CD4-positive, alpha-beta T cell treated with Interleukin-17A for 1 hour (primary cell): ENCODE measurements at places on chromosomes 1 and 21.

GRCh38 chr1:192131914-192132313 lies 26.3 kb upstream of the RGS18 start:
- no peak for DNase-seq

- DNase-seq, result no peak
Measured at GRCh38 chr21:46211376-46211775, 17.2 kb downstream of the LSS start.

- no peak for DNase-seq
Measured at GRCh38 chr1:154846565-154847442, 23.3 kb downstream of the KCNN3 start.

- DNase-seq, result no peak
Measured at GRCh38 chr1:48123647-48124046, 98.9 kb upstream of the SLC5A9 start.

GRCh38 chr1:29690156-29690555 lies 453.8 kb downstream of the PTPRU start:
- no peak for DNase-seq

DNA sequence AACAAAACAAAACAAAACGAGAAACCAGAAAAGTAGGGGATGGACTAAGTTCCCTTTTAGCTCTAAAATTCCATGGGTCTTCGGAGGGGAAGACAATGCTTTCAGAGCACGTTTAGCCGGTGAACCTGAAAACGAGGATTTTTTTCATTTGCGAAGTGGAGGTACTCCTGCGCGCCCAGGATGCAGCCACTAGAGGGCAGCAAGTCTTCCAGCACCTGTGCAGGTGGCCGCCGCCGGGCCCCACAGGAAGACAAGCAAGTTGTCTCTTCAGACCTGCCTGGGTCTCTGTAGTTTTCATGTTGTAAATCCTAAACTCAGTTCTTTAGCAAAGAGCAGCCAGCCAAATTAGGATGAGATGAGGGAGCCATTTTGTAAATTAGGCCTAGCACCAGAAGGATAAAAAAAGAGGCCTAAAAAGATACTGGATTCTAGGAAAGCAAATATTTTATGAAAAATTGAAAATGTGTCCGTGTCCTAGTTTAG lies 17.7 kb upstream of the SNX27 start:
- DNase-seq, result peak; percentile 86

- DNase-seq, result no peak
Measured at GRCh38 chr1:110628323-110629105, 22.4 kb upstream of the KCNA2 start.

GRCh38 chr1:233599542-233600073 lies 14.3 kb upstream of the KCNK1 start:
- DNase-seq, result no peak

GRCh38 chr1:72122099-72122880 lies 160.0 kb downstream of the NEGR1 start:
- DNase-seq, result no peak

- peak; percentile 53 for DNase-seq
Measured at GRCh38 chr21:14526836-14527695, 19.0 kb downstream of the SAMSN1 start.

DNA sequence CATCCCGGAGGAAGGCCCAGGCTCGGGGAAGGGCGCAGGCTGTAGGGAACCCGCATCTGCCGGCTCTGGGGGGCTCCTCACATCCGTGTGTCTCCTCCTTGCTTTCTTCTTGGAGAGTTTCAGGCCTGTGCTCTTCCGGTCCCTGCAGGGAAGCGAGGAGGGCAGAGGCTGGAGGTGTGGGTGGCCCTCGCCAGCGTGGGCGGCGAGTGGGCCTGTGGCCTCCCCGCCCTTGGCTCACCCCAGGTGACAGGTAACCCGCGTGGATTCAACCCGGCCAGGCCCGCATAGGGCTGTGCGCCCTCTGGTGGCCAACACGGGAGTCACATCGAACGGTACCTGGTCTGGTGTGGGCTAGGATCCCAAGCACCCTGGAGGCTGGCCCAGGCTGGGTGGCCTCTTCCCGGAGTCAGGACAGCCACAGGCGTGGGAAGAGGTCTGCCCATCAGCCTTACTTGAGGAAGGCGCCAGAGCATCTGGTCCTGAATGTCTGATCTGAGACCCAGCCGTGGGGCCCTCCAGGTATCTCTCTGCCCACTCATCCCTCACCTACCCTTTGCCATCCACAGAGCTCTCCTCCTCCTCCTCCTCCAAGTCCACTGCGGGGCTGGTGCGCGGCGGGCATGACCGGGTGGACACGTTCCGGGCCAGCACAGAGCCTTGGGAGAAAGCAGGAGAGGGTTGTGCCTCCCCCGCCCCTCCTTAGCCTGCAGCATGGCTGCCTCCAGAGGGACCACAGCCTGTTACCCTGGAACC lies 9.6 kb upstream of the TNFRSF25 start:
- DNase-seq, result peak; percentile 85

- peak; percentile 85 for DNase-seq
Measured at GRCh38 chr1:153568367-153569099, 2.9 kb upstream of the S100A2 start.

DNA sequence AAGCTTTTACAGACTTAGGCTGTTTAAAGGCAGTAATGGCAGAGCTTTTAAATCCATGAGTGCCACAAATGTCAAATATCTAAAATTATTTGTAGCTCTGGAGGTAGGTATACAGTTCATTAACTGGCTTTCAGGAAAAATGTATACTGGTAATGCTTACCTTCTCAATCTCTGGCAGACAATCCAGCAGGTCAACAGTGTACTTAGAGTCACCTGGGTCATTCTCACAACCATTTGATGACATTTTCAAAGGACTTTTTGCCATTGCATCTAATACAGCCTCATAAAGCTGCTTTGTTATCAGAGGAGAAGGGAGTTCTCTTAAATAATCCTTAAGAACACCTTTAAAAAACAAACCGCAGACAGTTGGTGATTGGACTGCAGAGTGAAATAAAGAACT lies 31.9 kb downstream of the SYDE2 start:
- no peak for DNase-seq

- no peak for DNase-seq
Measured at GRCh38 chr1:240967070-240967724, 355.2 kb upstream of the GREM2 start.

DNA sequence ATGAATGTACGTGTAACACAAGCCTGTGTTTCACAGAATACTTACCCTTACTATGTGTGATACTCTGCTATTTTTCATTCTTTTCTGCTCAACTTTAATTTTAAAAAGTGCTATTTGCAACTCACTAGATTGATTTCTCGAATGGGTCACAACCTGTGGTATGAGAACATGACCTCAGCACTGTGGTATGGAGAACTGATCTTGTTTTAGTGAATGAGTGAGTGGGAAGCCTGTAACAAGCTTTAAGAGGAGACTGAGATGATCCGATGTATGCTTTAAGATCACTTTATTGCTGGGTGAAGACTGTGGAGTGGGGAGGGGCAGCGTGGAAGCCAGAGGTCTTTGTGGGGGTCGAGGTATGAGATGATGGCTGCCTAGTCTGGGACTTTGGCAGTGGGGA lies 21.6 kb downstream of the MECR start:
- DNase-seq, result no peak

DNA sequence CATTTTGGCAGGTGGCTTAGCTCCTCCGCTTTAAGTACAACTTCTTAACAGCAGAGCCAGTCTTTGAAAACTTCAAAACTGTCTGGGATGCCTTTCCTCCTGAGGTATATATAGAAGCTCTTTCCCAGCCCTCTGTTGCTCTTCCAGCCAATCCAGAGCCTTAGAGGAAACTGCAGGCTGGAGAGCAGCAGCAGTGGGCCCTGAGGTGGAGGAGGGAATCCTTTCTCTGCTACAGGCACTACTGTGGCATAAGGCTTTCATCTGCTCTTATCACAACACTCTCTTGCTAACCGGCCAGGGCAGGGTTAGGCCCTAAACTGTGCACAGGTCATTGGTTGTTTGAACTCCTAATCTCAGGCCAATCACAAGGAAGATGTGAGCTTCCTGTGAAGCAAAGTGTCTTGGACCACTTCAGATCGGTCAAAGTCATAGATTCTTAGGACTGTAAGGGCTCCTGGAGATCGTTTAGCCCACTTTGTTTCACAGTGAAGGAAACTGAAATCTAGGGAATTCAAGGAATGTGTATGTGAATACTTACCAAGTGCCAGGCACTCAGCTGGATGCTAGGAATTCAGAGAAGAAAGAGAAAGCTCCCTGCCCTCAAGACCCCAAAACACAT lies at the start of gene RGS5:
TSS of gene RGS5 (minus strand) at position 84 of the 619 bp plus-strand sequence. CDS start at position 3, 81 bp downstream.
- DNase-seq, result no peak

GRCh38 chr1:91637539-91637994 lies 136.9 kb downstream of the CDC7 start:
- DNase-seq, result no peak

GRCh38 chr1:212514056-212514614 lies 81.4 kb downstream of the NENF start:
- DNase-seq, result peak; percentile 12
